Right atrium auricular region (tissue), 2 donors: ENCODE measurements at places on chromosomes 1 and 21. TPM values are rescaled to one million over a fixed set of nuclear protein-coding genes. Genes with fewer than 3 reads are reported as not detected.

Gene RXRG
- total RNA-seq: 1.2 TPM

Gene ZC3H11A
- 56.0 TPM for total RNA-seq

Gene UCHL5
- 18.9 TPM for total RNA-seq

Gene MED8
- total RNA-seq: 21.3 TPM

Gene CFHR2
- total RNA-seq: not detected

Gene PARP1
- 70.6 TPM for total RNA-seq

Gene PTPRC
- 10.1 TPM for total RNA-seq

Gene LAMB3
- total RNA-seq: 11.1 TPM

Gene HES2
- total RNA-seq: not detected

Gene BCL2L15
- 0.08 TPM for total RNA-seq

Gene GALNT2
- 39.5 TPM for total RNA-seq

- DNase-seq: no peak
Observed at GRCh38 chr1:198934426-198934825, 295.6 kb downstream of the PTPRC start.

GRCh38 chr1:53959664-53960250, 13.6 kb downstream of the LRRC42 start:
- no peak for DNase-seq

GRCh38 chr1:79551321-79551720, 544.8 kb upstream of the ADGRL4 start:
- DNase-seq: no peak

- DNase-seq: no peak
Observed at GRCh38 chr1:100323419-100324106, 28.7 kb upstream of the CDC14A start.

- no peak for DNase-seq
Observed at GRCh38 chr1:190551638-190552037, 74.0 kb upstream of the BRINP3 start.

GRCh38 chr1:54474310-54475251, 68.4 kb upstream of the SSBP3 start:
- no peak for DNase-seq

- no peak for DNase-seq
Observed at GRCh38 chr1:77536813-77537212, 145.6 kb downstream of the ZZZ3 start.

- DNase-seq: no peak
Observed at GRCh38 chr1:245896258-245896657, 610.8 kb downstream of the SMYD3 start.

GRCh38 chr1:41507836-41508235, 23.4 kb upstream of the EDN2 start:
- no peak for DNase-seq

- no peak for DNase-seq
Observed at GRCh38 chr1:109787845-109788601, 24.3 kb upstream of the EPS8L3 start.

- no peak for DNase-seq
Observed at GRCh38 chr1:23868557-23869016, 497 bp upstream of the FUCA1 start.

GRCh38 chr1:207911856-207912760, 1.2 kb upstream of the CD34 start:
- no peak for DNase-seq

GRCh38 chr1:182263706-182264105, 127.9 kb downstream of the GLUL start:
- no peak for DNase-seq

DNA sequence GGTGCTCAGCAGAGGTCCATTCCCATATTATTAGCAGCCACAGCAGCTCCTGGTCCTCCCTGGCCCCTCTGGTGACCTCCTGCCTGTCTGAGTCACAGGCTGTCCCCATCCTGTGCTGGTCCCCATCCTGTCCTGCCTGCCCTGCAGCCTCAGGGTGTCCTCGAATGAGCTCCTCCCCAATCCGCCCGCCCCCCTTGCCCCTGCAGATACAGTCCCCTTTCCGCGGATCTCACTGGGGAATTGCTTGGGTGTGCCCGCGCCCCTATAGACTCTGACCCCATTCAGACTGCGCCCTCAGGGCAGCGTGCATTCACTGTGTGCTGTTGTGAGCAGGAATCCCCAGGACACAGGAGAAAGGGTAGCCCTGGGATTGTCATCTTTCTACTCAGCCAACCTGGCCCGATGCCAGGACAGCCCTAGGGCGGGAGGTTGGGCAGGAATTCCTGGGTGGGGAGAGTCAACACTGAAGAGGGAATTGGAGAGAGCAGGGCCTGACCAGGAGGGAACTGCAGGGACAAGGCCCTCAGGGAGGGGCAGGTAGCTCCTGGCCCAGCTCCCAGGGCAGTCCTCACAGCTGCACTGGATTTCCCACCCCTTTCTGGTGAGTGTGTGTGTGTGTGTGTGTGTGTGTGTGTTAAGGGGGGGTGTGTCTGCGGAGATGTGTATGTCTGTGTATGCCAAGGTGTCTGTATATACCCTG, 1.1 kb upstream of the GUCA2A start:
- DNase-seq: no peak

DNA sequence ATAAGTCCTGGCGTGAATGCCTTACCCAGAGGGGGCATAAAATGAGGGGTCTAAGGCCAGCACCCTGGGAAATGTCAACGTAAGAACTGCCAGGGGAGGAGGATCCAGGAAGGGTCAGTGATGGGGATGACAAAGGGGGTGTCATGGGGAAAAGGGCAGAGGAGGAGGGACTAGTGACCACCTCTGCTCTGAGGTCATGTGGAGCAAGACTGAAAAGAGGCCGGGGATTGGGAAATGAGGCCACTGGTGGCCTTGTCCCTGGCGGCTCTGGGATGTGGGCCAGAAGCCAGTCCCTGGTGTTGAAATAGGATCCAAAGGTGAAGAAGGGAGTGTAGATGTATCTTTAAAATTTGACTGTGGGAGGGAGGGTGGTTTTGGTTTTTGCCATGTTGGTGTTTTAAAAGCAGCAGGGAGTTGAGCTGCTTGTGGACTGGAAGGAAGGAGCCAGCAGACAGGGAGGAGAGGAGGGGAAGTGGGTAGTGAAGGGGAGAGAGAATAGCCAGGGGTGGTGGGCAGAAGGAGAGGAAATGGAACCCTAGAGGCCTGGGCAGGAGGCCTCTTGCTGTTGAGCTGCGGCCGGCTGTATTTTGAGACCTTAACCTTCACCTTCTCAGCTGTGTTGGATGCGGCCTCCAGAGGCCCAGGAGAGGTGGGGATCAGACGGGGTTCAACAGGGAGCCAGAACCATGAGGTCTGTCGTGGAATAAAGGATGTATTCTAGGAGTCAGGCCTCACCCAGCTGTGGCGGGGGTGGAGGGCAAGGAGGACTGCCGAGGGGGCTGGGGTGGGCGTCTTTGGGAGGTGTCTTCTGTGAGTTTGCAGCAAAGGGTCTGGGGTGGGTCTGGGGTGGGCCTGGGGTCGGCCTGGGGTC, 92.5 kb downstream of the DHRS3 start:
- peak; percentile 87 for DNase-seq

DNA sequence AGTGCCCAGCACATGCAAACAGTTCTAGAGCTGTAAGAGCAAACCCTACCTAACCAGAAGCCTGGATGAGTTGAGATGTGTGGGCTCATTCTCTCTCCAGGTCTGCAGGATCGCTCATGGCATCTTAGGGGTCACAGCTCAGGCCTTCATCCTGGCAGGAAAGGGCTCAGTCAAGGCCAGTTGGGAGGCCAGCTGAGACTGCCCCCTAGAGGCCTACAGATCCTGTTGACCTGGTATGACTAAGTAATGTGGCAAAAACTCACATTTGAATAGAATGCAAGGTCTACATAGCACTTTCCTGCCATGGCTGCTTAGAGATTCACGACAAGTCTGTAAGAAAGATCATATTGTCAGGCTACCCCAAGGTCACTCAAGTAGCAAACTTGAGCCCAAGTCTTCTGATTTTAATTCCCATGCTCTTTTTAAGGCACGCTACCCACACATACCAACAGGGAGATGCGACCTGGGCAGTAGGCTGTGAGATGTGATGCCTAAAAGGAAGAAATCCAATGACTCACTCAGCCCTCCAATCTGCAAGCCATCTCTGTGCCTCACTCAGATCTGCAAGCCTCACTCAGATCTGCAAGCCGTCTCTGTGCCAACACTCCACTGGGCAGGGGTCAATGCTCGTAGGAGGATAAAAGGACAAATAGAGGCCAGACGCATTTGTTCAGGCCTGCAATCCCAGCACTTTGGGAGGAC, 5.1 kb upstream of the CAPN8 start:
- DNase-seq: no peak

GRCh38 chr1:53114090-53114489, 28.3 kb downstream of the SLC1A7 start:
- DNase-seq: no peak

DNA sequence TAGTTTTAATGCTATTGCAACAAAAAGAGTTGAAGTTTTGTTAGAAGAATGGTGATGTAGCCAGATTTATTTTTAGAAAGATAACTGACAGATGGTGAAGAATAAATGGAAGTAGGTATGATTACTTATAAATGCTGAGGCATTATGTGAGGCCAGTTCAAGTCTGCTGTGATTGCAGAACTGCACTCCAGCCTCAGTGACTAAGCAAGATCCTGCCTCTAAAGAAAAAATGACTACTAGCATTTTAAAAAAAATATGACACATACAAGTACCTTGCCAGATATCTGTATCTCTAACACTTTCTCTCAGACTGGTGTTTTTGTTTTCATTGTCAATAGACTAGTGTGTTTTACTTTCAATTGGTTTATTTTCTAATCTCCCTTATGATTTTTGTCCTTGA, 1242.4 kb upstream of the ADGRL4 start:
- DNase-seq: no peak

- DNase-seq: no peak
Observed at GRCh38 chr1:51569284-51570062, 47.4 kb upstream of the OSBPL9 start.

GRCh38 chr21:45913886-45914285, 67.7 kb upstream of the COL6A1 start:
- DNase-seq: no peak

DNA sequence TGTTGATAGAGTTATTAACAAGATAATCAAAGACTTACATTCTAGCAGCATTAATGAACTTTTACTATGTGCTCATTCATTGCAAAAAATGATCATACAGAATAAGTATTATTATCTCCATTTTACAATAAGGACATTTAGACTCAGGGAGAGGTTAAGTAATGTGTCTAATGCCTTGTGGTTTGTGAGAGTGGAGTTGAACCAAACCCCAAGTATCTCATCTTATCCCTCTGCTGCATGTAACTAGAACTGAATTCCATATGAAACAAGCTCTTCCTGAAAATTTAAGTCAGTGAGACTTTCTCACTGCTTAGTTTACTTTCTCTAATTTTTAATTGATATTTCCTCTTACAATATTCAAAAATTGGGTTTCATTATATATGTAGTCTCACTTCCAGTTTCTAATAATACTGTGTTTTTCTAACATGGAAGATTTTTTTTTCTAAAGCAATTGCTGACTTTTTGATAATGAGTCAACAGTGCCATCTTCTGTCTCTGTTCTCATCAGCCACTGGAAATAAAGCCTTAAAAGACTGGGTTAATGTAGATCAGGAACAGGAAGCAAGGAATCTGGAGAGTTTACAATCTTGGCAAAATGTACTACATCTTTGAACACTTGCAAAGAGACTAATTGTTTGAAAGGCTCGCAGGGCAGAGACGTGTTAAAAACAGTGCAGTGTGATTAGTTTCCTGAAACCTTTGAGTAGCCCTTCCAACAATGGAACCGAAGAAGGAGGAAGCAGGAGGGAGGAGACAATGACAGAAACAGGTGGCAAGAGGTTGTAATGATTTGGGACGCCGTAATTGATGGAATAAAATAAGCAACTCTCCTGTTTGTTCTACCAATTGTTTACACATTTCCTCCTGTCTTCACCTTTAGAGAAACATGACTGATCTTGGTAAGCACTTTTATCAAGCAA, 567.6 kb downstream of the MRPL39 start:
- no peak for DNase-seq

GRCh38 chr1:46422261-46422871, 28.2 kb downstream of the FAAH start:
- no peak for DNase-seq

DNA sequence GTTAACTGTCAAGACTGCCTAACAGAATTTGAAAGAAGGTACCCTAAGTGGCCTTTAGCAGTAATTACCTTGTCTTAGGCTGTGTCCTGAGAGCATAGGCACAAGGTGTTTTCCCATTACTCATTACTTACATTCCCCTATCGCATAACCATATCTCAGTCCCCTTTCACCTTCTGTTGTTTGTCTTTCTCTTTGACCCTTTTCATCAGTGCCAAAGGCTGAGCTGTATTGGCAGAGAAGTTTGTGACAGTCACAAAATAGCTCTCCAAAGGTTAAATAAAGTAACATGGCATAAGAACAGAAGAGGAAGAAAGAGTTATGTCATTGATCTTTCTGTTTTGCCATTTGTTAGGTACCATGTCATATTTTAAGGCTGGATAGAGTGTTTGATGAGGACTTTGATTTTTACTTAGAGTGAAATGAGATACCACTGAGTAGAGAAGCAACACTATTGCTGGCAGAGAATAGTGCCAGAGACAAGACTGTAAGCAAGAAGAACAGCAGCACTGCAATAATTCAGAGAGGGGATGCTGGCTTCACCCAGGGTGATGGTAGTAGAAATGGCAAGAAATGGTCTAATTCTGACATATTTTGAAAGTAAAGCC, 497.8 kb downstream of the TTLL7 start:
- DNase-seq: no peak

DNA sequence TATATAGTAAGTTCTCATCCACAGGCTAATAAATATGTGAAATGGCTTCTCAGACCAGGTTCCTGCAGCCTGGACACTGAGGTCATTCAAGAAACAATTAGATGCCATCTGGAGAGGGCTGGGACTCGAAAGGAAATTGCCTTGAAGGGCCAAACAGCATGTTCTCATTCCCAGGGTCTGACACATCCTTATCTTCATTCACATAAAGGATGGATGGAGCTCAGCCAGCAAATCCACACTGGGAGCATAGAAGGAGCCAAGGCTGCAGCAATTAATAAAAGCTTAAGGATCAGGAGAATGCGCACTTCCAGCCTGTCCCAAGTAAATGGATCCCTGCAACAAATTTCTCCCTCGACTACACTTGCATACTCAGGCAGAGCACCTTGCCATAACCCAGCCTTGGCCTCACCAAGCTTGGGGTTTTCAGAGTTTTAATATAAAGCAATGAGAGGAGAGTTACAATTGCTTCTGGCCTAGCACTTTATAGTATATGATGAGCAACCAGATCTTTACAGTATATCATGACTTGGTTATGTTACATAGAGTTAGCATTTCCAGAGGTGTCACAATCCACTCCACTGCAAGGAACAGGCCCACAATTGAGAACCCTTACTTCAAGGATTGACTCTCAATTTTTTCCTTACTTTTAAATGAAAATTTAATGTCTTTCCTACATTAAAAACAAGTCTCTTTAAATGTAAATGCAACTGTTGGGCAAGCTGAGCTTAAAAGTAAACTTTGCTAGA, 55.9 kb downstream of the BCAR3 start:
- no peak for DNase-seq

DNA sequence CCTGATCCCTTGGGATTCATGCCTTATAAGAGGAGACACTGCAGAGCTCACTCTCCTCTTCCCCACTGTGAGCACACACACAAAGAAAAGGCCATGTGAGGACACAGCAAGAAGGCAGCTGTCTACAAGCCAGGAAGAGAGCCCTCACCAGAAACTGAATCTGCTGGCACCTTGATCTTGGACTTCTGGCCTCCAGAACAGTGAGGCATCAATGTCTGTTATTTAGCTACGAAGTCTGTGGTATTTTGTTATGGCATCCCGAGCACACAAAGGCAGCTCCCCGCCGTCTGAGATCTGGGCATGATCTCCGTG, 47.1 kb upstream of the RPL11 start:
- DNase-seq: no peak

GRCh38 chr1:2130156-2130555, 64.4 kb downstream of the FAAP20 start:
- DNase-seq: no peak
